ENCODE measurements at places on chromosomes 5 and 9.

GRCh38 chr5:15499528-15500324 lies at the start of gene FBXL7:
TSS of gene FBXL7 (plus strand) at chr5:15500180.
- DNase-seq, result no peak

DNA sequence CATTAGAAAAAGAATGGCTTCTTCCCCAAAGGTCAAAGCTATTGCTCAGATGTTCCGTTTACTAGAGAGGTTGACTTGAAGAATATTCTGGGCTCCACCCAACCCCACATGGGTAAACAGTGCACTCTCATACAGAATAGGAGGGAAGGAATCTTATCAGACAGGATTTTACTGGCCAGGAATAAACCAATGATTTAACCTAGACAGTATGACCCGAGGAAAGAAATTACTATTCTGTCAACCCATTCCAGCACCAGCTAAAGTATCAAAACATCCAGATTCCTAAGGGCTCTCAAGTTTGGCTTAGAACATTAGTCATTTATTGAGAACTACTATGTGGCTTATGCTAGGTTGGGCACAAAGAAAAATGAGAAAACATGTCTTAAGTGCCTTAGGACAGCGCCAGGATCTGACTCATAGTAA lies 493.6 kb upstream of the KLF4 start:
- DNase-seq, result no peak

GRCh38 chr9:343773-344172 lies 129.1 kb downstream of the DOCK8 start:
- no peak for DNase-seq

- DNase-seq, result no peak
Measured at GRCh38 chr5:151537044-151537443, 54.1 kb downstream of the FAT2 start.

DNA sequence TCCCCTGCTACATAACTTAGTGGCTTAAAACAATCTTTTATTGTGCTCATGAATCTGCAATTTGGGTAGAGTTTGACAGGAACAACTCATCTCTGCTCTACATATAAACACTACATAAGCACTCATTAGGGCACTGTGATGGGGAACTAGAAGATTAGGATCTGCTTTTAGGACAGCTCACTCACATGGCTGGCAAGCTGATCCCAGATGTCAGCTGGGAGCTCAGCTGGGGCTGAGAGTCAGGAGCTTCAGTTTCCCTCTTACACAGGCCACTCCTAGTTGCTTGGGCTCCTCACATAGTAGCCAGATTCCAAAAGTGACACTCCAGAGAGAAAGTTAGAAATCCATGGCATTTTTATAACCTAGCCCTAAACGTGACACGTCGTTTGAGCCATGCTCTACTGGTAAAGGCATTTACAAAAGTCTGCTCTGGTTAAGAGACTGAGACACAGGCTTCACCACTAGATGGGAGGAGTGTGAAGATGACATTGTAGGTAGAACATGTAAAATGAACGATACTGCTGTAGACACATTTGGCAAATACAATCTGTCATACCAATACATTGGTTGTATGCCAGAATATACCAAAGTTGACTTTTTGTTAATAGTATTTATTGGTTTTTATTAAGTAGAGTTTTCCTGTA lies 23.6 kb downstream of the SCAI start:
- no peak for DNase-seq

DNA sequence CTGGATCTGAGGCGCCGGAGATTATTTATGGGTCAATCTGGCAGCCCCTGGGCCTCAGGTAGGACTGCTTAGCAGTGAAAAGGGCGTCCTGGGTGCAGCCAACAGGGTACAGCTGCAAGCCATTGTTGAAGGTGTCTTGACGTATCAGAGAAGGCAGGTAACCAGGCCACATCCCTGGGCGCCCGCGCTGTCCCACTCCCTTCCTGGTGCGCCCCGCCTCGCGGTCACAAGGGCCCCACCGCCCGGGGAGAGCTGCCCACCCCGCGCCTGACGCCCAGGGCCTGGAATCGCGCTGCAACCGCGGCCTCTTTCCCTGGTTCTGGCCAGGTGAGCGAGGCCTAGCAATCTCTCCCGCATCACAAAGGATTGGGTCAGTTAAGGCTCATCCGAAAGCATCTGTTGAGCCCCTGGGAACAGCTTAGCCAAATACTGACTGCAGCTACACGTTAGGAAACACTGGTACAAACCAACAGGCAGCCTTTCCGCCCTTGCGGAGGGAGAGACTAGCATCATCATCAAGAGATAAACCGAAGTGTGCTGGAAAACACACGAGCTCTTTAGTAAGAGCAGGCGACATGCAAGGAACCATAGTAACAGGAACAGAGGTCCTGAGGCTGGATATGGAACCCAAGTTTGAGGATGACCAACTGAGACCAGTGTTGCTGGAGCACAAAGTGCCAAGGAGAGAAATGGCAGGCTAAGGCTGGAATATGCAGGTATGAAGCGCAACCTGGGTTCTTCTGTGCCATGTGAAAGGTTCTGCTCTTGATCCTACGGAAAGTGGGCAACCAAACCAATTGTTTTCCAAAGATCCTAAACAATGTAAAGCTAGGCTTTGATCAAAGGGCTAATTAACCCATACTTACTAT lies 3.6 kb downstream of the RPS23 start:
- DNase-seq, result no peak

DNA sequence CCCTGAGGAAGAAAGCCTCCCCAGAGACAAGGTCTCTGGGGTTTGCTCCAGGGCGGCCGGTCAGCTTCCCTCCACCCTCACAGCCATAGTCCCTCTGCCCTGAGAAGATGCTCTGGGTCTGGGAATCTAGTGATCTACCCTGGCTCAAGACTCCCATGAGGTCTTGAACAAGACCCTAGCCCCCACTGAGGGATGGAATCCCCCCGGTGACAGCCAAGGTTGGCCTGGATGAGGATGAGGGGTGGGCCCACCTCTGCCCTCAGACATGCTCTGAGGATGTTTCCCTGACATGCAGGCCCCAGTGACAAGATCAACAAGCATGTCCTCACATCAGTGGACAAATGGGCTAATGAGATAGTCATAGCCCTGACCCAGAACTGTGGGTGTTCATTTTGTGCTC lies 138.6 kb downstream of the C5orf15 start:
- no peak for DNase-seq

DNA sequence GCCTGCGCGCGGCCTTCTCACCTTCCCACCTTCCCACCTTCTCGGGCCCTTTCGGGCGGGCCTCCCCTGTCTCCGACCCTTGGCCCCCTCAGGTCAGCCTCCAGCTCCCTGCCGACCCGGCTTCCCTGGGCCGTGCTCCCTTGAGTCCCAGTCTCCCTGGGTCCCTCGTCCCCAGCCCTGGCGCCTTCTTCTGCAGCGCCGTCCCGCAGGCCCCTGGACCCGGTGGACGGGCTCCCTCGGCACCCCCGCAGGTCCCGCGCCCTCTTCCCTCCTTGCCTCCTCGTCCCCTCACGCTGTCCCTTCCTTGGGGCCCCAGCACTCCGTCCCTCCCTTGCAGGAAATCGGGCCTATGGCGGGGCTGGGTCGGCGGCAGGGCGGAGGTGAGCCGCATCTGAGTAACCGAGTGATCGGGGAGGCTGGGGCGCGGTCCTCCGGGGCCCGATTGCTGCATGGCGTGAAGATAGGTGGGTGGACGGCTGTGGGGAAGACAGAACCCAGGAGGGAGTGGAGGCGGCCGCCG lies 7.6 kb downstream of the ARPC5L start:
- DNase-seq, result no peak
